MCF 10A (cell line): ENCODE measurements at places on chromosomes 12 and 14. TPM values are rescaled to one million over a fixed set of nuclear protein-coding genes. Genes with fewer than 3 reads are reported as not detected.

DNA sequence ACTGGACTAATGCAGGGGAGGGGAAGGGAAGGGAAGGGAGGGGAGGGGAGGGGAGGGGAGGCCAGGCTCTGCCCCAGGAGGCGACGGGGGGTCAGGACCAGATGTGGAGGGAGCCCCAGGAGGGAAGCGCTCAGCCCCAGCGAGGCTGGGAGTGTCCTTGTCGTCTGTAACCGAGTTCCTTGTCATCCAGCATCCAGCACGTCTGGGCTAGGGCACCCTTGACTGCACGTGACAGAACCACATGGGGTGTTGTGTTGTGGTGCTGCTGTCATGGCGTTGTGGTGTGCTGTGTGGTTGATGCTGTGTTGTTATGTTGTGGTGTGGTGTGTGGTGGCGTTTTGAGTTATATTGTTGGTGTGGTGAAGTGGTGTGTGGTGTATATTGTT lies 28.4 kb upstream of the SFSWAP start:
- H3K4me3 ChIP-seq: no peak overlapping the region
- peaks cover 31% of the 10 kb centered on the region for H3K27me3 ChIP-seq
- H3K4me1 ChIP-seq: peaks cover 15% of the 10 kb centered on the region
- H3K27ac ChIP-seq: no peak overlapping the region

The KCNH5 gene
- total RNA-seq: not detected in 2 replicates

- peaks cover 7% of the 10 kb centered on the region for H3K36me3 ChIP-seq
- peak; percentile 96 for DNase-seq
- no peaks in the 10 kb centered on the region for H3K27me3 ChIP-seq
- H3K4me1 ChIP-seq: peaks cover 41% of the 10 kb centered on the region
- H3K4me3 ChIP-seq: peak overlapping the region; percentile 54
- peak overlapping the region; percentile 97 for H3K27ac ChIP-seq
These were observed 20.4 kb downstream of the FOS start for GRCh38 chr14:75299059-75299458.

The TMEM233 gene
- total RNA-seq: not detected in 2 replicates

The KIF26A gene
- 0.26 and 0.39 TPM in 2 replicates for total RNA-seq

GRCh38 chr12:101799774-101800173 lies 31.0 kb downstream of the GNPTAB start:
- H3K36me3 ChIP-seq: no peaks in the 10 kb centered on the region
- no peak overlapping the region for H3K27ac ChIP-seq
- no peak overlapping the region for H3K4me3 ChIP-seq

The AKAP5 gene
- total RNA-seq: 0.14 and 0.22 TPM in 2 replicates

- no peaks in the 10 kb centered on the region for H3K27me3 ChIP-seq
- H3K4me3 ChIP-seq: no peak overlapping the region
- peaks cover 6% of the 10 kb centered on the region for H3K4me1 ChIP-seq
These were observed 69.7 kb downstream of the TTC9 start for GRCh38 chr14:70711451-70711850.

The AMHR2 gene
- not detected in 2 replicates for total RNA-seq

DNA sequence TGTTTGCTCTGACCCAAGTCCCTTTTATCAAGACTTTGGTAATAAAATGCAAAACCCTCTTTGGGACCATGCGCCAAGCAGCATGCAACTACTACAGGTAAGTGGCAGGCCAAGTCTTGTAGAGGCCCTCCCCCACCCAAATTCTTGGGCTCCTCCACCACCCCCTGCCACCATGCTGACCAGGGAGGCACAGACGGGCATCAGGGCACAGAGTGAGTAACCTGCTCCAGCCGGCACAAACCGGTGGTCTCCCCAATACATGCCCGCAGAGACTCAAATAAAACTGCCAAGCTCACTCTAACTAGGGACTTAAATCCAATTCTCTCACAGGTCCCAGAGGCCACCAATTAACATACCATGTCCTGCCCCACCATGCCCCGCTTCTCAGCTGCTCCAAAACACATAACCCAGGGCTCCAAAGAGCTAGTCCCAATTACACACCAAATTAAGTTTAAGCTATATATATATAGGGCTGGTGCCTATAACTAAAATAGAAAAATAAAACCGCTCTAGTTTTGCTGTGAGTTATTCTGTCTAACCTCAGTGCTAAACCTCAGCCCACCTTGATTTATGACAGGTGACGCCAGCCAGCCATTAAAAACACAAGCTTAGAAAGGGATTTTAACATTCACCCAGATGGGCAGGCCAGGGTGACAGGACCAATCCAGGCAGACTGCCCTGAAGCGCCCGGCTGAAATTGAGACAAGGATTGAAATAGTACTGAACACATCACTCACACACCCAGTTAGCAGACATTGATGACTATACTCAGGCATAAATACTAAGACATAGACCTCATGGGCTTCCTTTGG lies 81.0 kb downstream of the CLMN start:
- peaks cover 4% of the 10 kb centered on the region for H3K4me1 ChIP-seq
- no peak overlapping the region for H3K27ac ChIP-seq
- peaks cover 10% of the 10 kb centered on the region for H3K36me3 ChIP-seq
- H3K4me3 ChIP-seq: no peak overlapping the region
- H3K27me3 ChIP-seq: no peaks in the 10 kb centered on the region

DNA sequence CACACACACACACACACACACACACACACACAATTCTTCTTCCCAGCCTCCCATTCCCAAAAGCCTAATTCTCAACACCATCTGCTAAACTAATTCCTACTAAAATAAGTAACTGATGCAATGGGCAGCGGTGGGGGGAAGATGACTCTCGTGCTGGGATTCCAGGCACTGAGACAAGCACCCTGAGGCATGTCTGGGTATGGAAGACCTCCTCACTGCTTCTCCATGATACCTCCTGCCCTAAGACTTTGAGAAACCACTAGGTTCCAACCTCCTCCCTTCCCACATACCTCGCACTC lies 789 bp upstream of the VWF start:
- H3K27ac ChIP-seq: no peak overlapping the region
- DNase-seq: no peak
- no peaks in the 10 kb centered on the region for H3K4me1 ChIP-seq

DNA sequence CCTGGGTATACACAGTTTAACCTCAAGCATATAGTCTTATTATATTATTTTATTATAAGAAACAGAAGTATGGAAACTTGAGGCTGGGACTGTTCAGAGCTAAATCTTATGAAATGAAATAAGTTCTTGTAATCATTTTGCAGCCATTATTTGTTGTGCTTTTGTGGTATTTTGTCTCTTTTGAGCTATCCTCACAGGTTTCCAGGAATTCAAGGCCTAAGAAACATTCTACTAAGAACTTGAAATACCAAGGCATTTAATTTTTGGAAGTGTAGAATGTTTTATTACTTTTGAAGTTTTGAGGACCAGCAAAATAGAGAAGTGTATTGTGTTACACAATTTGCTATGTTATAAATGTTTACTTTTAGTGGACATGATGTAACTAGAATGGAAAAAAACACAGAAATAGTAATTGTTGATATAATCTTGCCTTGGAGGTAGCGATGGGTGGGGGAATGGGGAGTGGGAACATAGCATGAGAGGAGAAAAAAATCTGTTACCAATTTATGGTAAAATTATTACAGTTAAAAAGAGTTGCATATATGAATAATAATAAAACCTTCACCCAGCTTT lies 81.7 kb downstream of the CRADD start:
- no peak overlapping the region for H3K4me3 ChIP-seq
- H3K36me3 ChIP-seq: no peaks in the 10 kb centered on the region
- no peak overlapping the region for H3K27ac ChIP-seq
- DNase-seq: no peak
- H3K27me3 ChIP-seq: no peaks in the 10 kb centered on the region

DNA sequence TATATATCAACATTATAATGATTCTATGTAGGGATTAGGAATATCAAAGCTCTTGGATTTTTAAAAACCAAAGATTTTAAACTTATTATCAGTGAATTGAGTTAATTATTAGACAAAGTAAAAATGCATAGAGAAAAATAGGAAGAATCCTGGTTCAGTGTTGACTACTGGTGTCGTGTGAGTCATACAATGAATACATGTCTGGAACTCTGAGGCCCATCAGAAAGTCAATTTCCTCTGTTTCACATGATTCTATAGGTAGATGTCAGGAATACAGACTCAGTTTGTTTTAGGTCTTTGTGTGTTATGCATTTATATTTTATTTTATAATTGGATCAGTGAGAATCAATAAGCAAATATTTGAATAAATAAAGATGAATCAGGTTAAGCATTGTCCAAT lies 84.5 kb upstream of the RTL1 start:
- H3K4me3 ChIP-seq: no peak overlapping the region
- H3K4me1 ChIP-seq: peaks cover 7% of the 10 kb centered on the region
- DNase-seq: peak; percentile 19
- no peaks in the 10 kb centered on the region for H3K36me3 ChIP-seq

The SLC10A1 gene
- not detected in 2 replicates for total RNA-seq

- DNase-seq: no peak
- H3K4me3 ChIP-seq: no peak overlapping the region
- H3K36me3 ChIP-seq: no peaks in the 10 kb centered on the region
- no peaks in the 10 kb centered on the region for H3K27me3 ChIP-seq
These were observed 114.8 kb upstream of the FGD4 start for GRCh38 chr12:32284561-32284960.

DNA sequence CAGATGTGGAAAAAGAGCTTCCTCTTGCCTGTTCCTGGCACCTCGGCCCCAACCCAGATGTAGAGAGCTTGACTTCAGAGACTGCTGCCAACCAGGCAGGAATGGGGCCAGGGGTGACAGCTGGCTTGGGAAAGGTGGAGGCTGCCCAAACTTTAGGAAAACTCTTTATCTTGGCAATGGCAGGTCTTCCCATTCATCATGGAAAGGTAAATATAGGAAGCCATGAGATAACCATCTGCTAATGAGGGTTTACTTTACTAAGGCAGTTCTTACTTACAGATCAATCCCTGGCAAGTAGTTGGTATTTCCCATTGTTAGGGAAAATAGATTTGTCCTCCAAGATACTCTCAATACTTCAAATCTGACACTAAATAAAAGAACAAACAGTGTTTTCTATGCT lies 143.1 kb upstream of the NUDT4 start:
- H3K27ac ChIP-seq: no peak overlapping the region
- H3K4me1 ChIP-seq: peaks cover 24% of the 10 kb centered on the region
- H3K4me3 ChIP-seq: no peak overlapping the region
- H3K36me3 ChIP-seq: no peaks in the 10 kb centered on the region
- no peak for DNase-seq
- H3K27me3 ChIP-seq: no peaks in the 10 kb centered on the region

DNA sequence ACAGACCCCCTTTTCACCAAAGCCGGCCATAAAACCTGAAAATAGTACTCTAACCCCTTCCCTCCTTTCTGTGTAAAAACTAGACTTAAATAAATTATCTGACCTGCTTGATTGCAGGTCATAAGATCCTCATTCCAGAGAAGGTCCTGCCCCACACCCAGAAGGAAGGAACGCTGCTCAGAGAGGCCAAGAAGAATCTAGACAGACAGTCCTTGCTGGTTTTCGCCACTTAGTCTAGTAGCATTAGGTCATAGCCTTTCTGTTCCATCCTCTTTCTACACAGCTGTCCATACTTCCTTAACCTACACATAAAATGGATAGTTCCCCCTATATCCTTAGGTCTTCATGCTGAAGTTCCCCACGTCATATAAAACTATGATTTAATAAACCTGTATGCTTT lies 83.7 kb upstream of the IGF1 start:
- H3K27me3 ChIP-seq: no peaks in the 10 kb centered on the region
- H3K4me1 ChIP-seq: peaks cover 16% of the 10 kb centered on the region
- no peak for DNase-seq
- no peak overlapping the region for H3K27ac ChIP-seq
- no peak overlapping the region for H3K4me3 ChIP-seq
- H3K36me3 ChIP-seq: no peaks in the 10 kb centered on the region

DNA sequence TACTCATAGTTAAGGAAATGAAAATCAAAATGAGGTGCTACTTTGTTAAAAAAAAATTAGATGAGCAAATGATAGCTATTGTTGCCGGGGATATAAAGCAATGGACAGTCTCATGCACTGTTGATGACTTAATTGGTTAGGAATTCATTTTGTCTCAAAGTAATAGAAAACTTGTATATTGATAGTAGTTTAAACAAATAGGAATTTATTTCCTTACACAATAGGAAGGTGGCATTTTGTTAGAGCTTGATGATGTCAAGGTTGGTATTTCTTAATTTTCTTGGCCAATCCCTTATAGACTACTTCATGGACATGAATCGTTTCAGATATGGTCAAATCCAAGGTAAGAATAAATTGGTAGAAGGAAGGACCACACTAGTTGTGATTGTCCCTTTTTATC lies 7.8 kb downstream of the PRPF39 start:
- peak; percentile 26 for DNase-seq
- H3K27ac ChIP-seq: peak overlapping the region; percentile 31
- H3K27me3 ChIP-seq: no peaks in the 10 kb centered on the region
- H3K4me3 ChIP-seq: no peak overlapping the region

- H3K27ac ChIP-seq: no peak overlapping the region
- H3K27me3 ChIP-seq: peaks cover 41% of the 10 kb centered on the region
- no peaks in the 10 kb centered on the region for H3K36me3 ChIP-seq
- no peak overlapping the region for H3K4me3 ChIP-seq
- peak; percentile 38 for DNase-seq
- H3K4me1 ChIP-seq: no peaks in the 10 kb centered on the region
These were observed 60.6 kb upstream of the KCNA1 start for GRCh38 chr12:4849115-4849541.

DNA sequence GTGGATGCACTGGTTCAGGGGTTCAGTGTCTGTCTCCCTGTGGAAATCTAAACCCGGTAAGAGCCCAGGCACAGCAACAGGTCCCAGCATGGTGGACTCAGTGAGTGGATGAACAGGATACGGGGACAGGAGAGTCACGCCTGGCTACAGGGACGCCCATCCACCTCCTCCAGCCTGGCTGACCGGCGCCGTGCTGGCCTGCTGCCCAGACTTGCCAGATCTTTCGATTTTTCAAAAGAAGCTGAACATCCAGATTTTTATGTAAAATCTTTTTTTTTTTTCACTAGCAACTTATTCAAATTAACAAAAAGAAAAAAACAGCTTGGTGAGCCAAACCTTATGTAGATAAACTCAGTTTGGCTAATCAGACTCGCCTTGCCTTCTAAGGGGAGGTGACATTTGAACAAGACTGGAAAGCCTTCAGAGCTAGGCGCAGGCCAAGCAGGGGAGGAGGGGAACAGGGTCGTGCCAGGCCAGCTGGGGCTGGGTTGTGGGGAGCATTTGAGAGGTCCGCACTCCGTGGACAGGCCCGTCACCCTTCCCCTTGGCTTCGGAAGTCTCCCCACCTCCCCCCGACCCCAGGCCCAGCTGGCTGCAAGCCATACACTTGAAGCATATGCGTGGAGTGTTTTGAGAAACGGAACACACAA lies 87.8 kb upstream of the NCOR2 start:
- no peaks in the 10 kb centered on the region for H3K27me3 ChIP-seq
- DNase-seq: peak; percentile 25
- no peak overlapping the region for H3K27ac ChIP-seq
- H3K4me3 ChIP-seq: no peak overlapping the region
- no peaks in the 10 kb centered on the region for H3K36me3 ChIP-seq
- peaks cover 3% of the 10 kb centered on the region for H3K4me1 ChIP-seq
